Amygdala (tissue), 56 donors: ENCODE measurements at places on chromosomes 6 and 20.

DNA sequence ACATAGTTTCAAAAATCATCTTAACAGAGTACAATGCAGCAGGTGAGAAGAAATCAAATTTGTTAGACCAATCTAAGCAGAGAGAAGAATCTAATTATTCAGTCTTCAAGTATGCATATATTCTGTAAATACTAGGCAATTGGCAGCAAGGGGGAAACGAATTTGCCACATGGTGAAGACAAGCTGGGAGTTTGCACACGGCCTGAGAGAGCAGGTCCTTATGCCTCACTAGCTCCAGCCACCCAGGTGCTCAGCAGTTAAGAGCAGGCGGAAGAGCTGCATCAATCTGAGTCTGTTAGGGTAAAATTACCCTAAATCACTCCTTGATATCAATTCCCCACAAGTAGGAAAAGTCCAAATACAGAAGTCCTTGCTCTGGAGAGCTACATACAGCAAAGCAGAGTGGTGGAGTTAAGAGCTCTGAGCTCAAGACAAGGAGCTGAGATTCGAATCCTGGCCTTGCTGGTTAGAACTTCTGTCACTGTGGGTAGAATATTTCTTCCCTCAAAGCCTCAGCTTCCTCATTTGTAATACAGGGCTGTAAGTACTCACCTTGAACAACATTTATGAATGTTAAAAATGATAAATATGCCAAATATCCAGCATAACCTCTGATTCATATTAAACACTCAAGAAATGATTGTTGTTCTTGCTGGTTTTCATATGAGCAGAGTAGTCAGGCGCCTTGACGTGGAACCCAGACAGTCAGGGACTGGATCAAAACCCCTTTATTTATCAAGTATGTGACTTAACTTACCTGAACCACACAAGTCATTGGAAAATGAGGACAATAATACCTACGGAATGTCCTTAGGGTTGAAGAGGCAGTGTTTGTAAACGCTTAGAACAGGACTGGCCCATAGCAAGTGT is 444.2 kb downstream of the CDH26 start:
- DNase-seq, result no peak

DNA sequence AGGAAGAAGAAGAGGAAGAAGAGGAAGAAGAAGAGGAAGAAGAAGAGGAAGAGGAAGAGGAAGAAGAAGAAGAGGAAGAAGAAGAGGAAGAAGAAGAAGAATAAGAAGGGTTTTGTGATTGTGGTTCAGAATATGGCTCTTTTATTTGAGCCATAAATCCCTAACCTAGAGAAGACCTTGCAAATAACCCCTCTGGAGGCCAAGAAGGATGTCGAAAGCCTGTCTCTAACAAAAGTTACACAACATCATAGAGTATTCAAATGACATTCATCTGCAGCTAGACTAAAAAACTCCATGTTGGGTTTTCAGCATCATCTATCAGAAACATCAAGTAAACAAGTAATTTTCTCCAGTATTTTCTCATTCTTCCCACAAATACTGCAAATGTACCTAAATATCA is 100.9 kb downstream of the RNASET2 start:
- DNase-seq, result no peak

- DNase-seq, result no peak
These were observed 107.3 kb downstream of the NRN1 start for GRCh38 chr6:5899216-5900045.

GRCh38 chr6:69937402-69938136 is 71.2 kb downstream of the COL19A1 start:
- no peak for DNase-seq
